ENCODE measurements at places on chromosomes 4 and X.

- no peak for DNase-seq
Measured at GRCh38 chr4:28639747-28640146, 1779.1 kb downstream of the STIM2 start.

- no peak for DNase-seq
Measured at GRCh38 chr4:4914965-4915845, 55.7 kb downstream of the MSX1 start.

DNA sequence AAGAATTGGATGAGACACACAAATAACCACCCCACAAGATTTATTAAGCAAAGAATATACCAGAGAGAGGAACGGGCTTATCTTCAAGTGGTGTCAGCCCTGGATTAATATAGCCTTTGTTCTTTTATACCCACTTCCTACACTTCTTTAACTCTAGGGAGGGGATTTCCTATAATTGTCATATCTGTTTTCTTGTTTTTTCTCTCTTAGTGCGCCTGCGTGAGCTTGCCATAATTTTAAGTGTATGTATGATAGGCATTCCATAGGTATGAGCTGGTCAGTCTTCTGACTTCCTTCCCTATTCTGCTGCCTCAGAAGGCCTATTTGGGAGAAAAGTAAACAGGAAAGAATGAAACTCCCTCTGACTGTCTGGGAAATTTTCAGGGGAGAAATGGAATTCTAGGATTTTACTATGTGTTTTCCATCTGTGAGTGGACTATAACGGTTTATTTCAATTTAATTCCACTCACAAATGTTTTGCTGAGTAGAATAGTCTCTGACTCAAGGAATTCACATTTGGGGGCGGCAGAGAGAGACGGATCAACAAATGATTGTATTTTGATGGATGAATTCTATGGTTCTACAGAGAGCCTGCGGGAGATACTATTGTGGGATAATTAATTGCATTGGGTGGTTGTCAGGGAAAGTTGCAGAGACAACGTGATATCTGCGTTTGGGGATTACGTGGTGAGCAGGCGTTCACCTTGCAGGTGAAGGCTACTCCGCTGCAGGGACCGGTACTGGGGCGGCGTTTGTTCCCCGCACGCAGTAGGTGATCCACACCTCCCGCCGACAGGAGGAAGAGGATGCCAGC lies 626 bp upstream of the CEP135 start:
- no peak for DNase-seq

GRCh38 chrX:134685668-134686067 lies 27.4 kb upstream of the PLAC1 start:
- no peak for DNase-seq

GRCh38 chr4:180706766-180707165 lies 1536.4 kb upstream of the TENM3 start:
- DNase-seq: no peak

GRCh38 chrX:54920610-54921426 lies at the start of gene TRO:
Gene TRO, plus strand, starts transcription at chrX:54920824. Its CDS starts 1,423 bp downstream, at chrX:54922247.
- DNase-seq: no peak

- no peak for DNase-seq
Measured at GRCh38 chr4:125266901-125267604, 47.7 kb upstream of the FAT4 start.

GRCh38 chrX:50684871-50685270 lies 129.1 kb downstream of the SHROOM4 start:
- DNase-seq: no peak

DNA sequence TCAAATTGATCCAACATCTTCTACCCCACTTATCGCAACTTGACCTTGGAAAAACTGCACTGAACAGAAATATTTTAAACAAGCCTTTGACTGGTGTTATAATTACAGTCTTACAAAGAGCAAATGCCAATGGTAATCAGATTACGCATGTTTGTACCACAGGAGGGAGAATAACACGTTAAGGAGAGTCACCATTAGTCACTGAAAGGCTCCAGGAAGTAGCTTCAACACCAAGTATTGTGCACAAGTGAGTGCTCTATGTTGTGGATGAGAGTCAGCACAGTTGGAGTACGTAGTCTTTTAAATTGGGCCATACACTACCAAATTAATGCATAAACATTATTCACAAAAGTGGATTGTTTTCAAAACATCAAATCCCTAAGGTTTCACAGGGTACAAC lies 1081.5 kb upstream of the TENM3 start:
- DNase-seq: no peak

DNA sequence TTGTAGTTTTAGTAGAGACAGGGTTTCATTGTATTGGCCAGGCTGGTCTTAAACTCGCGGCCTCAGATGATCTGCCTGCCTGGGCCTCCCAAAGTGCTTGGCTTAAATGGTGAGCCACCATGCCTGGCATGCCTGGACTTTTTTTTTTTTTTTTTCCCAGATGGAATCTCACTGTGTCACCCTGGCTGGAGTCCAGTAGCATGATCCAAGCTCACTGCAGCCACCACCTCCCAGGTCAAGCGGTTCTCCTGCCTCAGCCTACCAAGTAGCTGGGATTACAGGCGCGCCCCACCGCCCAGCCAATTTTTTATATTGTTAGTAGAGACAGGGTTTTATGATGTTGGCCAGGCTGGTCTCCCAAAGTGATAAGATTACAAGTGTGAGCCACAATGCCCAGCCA lies 8.4 kb downstream of the UBE2K start:
- no peak for DNase-seq

GRCh38 chr4:134687646-134688628 lies 486.3 kb upstream of the PABPC4L start:
- no peak for DNase-seq

DNA sequence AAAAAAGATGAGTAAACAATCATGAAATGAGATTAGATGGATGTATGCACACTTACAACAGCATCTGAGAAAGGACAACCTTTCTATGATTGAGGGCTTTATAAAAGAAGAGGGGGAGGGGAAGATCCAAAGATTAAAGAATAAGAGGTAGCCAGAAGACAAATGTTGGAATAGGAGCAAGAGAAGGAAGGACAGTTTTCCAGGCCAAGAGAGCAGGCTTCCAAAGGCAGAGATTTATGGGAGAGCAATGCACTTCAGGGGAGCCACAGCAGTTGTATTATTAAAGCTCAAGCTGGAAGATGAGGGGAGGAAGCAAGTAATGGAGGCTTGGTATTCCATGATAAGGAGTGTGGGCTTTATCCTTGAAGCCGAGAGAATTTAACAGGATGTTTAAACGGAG lies 110.3 kb upstream of the PTPN13 start:
- no peak for DNase-seq

GRCh38 chr4:121228848-121229247 lies 64.7 kb upstream of the TNIP3 start:
- DNase-seq: no peak

- no peak for DNase-seq
Measured at GRCh38 chrX:118423558-118423957, 72.1 kb upstream of the DOCK11 start.

GRCh38 chr4:177285953-177286352 lies 23.7 kb upstream of the NEIL3 start:
- no peak for DNase-seq
